ENCODE measurements at places on chromosomes 12 and 14.

DNA sequence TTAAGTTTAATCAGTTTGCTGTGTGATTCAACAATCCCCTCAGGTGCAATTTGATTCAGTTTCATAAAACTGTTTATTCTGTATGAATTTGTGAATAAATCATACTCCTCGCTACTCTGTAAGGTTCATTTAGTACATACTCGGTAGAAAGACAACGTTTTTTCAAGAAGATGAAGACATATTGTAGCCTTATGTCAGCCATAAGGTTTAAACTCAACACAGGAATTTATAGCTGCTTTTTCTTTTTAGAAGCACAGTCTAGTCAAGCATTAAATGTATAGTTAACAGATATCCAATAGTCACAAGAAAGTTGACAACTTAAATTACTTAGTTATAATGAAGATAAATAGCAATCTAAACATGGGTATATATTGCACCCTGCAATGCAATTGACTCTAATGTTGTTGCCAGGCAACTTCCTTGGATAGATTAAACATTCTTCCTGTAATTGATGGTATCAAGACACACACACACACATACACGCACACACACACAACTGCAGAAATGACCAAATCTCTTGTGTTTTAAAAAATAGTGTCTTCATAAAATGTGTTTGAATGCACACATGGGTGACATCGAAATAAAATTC, 151.5 kb upstream of the MGAT4C start:
- DNase-seq: no peak

GRCh38 chr14:60204104-60204842, 39.1 kb upstream of the DHRS7 start:
- DNase-seq: no peak

DNA sequence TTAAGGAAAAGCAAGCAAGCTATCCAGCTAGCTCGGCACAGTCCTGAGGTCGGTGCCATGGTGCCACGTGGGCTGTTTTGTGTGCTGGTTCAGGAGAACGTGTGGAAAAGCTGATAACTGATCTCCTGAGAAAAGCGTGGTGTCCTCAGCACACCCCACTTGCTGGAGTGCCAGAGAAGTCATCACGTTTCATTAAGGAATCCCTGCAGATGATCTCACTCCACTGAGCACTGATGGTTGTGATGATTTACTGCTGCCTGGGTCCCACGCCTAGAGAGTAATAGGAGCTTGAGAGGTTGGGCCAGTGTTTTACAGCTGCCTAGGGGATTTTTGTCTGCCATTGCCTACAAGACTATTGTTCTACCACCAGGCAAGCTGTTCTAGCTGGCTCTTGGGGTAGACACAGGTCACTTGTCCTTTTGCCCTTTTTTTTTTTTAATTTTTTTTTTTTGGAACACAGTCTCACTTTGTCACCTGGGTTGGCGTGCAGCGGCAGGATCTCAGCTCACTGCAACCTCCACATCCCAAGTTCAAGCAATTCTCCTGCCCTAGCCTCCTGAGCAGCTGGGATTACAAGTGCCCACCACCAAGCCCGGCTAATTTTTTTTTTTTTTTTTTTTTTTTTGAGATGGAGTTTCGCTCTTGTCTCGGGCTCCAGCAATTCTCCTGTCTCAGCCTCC, 42.3 kb upstream of the EVL start:
- DNase-seq: peak; percentile 69

GRCh38 chr12:115758877-115759620, 518.4 kb downstream of the MED13L start:
- DNase-seq: peak; percentile 58

DNA sequence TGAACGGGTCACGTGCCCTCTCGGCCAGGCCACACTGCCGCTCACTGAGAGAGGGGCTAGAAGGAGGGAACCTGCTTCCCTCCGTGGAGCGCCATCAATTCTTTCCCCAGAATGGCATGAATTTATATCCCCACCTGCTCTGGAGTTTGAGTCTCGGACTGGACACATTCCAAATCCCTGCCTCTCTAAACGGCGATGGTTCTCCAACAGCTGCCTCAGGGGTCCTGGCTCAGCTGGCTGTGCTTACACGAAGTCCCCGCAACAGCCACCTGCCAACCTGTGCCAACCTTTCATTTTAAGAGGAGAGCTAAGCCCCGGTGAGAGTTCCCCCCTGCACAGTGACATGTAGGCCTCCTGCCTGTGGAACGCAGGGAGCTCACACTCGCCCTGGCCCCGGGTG, 73.2 kb downstream of the RIMBP2 start:
- DNase-seq: no peak

DNA sequence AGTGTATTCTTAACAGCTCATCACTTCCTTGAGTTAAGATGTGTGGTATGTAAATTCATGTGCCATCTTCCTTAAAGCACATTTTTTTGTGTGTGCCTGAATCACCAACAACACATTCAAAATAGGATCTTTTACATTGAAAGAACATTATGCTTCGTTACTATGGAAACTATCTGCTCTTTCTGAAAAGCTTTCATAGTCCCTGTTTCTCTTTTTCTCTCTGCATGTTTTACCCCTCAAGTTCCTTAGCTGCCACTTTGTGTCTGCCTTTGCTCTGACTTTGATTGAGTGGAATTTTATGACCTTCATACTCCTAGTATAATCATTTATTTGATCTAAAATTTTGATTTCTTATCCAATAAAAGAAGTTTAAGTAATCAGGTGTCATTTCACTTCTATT, 880.3 kb upstream of the FOXG1 start:
- no peak for DNase-seq

- DNase-seq: peak; percentile 17
These were observed 678.5 kb upstream of the TBX3 start for GRCh38 chr12:115362339-115362976.
